ENCODE measurements at places on chromosomes 1 and 21. TPM values are rescaled to one million over a fixed set of nuclear protein-coding genes. Genes with fewer than 3 reads are reported as not detected.

DNA sequence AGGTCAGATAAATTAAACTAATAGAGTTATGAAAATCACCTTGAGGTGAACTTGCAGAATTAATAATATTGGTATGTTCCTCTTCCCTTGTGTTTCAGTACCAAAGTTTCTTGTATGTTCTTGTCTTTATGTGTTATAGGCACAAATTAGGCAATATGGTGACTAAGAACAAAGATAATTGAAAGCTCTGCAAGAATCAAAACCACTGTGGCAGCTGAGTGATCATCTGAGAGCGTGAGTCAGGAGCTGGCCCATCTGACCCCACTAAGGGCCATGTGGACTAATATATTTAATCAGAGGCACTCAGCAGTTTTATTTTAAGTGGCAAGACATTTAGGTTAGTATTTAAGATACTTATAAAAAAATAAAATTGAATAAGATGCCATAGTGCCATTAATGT lies 12.8 kb upstream of the CASQ2 start:
- DNase-seq, result peak; percentile 90

The BGLAP gene
- total RNA-seq, result 2.6 TPM

- peak; percentile 34 for DNase-seq
Measured at GRCh38 chr1:234437423-234438171, 41.4 kb downstream of the TARBP1 start.

- DNase-seq, result peak; percentile 13
Measured at GRCh38 chr1:195415584-195415983, 1192.7 kb downstream of the KCNT2 start.

Data from MCF 10A (cell line).